Pulmonary artery endothelial cell (primary cell): ENCODE measurements at places on chromosomes 7 and 10.

GRCh38 chr10:128373831-128374230, 247.6 kb upstream of the MKI67 start:
- no peak for DNase-seq

DNA sequence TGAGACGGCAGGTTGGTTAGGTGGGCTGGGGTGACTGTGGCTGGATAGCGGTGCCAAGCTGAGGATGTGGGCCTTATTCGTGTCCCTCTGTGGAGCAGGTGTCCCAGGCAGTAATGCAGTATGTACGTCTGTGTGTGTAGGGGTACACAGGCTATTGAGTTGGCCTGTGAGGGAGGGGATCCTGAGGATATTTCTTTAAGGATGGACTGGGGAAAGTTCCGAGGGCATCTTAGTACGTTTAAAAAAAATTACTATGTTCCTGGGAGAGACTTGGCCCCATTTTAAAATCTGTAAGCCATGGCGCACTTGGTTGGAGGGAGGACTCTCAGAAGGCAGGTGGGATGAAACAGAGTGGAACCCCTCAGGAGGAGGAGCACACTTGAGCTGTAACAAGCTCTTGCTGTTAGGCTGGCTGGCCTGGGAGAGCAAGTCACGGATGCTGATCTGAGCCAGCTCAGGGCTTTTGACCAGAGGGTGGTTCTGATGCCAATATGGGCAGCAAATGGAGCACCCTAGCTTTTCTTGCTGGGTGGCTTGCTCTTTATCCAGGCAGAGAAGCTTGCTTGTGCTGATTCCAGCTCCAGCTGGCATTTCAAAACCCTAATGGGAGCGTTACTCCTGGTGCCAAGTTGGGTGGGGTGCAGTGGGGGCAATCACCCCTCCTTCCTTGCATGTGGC, 765 bp downstream of the WBP1L start:
- DNase-seq, result no peak

DNA sequence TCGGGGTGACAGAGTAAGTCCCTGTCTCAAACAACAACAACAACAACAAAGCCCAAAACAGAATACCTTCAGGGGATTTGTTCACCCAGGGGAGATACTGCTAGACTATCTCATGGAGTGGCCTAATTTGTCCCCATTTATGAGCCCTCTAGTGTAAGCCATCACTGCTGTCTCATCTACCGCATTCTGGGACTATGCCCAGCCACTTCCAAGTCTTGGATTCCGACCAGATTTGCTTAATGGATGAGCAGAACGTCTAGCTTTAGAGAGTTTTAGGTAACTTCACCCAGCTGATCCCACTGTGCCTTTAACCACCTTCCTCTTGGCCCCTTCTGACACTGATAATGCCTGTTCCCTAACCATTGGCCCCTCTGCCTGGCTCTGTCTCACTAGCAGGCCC, 47.1 kb downstream of the PAPSS2 start:
- DNase-seq, result no peak

- no peak for DNase-seq
Observed at GRCh38 chr7:19397911-19398310, 252.7 kb upstream of the FERD3L start.

DNA sequence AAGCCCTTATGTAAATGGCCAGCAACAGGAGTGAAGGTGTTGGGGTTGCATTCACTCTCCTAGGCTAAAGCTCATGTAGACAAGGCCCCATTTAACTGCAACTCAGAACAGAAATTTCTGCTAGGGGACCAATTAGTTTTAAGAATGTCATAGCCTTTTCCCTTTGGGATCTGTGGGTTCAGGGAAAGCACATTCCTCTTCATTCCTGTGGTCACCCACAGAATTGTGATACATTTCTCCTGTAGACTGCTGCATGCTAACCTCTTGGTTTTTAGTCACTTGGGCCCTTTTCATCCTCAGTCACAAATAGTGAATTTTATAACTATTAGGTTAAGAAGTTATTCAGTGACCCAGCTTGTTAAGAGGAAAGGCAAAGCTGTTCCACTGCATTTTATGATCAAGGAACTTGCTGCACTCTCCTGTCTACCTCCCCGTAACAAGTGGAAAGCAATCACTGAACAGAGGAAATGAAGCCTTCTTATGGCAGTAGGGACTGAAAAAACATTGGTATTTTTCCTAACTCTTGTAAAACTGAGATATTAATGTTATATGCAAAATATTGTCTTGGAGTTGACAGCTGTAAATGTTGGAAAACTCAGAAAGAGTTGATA, 124.9 kb downstream of the SND1 start:
- no peak for DNase-seq

DNA sequence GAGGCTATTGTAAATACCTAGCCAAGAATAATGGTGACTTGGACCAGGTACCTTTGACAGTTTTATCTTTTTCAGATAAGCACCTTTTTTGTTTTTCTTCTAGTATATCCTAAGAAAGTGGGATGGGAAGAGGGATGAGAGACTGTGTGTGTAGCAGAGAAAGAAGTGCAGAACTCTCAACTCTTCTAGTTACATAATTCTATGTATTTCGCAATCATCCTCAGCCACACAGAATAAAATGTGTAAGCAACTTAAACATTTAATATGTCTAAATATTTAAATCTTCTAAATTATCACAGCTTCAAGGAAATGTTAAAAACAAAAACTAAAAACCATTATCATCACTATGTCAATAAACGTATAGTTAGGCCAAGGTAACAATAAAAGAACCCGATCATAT, 42.6 kb upstream of the GSAP start:
- DNase-seq, result no peak

DNA sequence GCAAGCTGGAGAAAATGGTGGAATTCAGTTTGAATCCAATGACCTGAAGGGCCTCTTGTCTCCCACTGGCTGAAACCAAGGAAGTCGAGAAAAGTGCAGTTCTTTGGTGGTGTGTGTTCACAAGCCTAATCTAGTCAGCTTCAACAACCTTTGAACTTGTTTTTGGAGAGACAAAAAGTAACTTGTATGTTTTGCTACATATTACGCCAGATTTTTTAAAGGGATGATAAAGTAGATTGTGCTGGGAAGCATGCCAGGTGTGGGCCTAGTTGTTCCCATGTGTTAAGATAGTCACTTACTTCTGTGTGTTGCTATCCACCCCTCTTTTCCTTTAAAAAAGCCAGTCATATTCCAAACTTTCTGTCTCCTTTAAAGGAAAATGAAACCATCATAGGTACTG, 79.7 kb upstream of the FAM3C start:
- DNase-seq, result no peak

GRCh38 chr7:134356421-134356936, 39.7 kb upstream of the SLC35B4 start:
- no peak for DNase-seq
